Upper lobe of right lung (tissue), 1 donor: ENCODE measurements at places on chromosomes 5 and 9.

- no peak for DNase-seq
Measured at GRCh38 chr9:115038178-115038577, 79.8 kb downstream of the TNC start.

GRCh38 chr9:26296910-26297572 is 595.6 kb downstream of the CAAP1 start:
- no peak for DNase-seq

GRCh38 chr9:107471552-107471951 is 18.0 kb downstream of the KLF4 start:
- DNase-seq = no peak

GRCh38 chr9:122350577-122351355 is 20.1 kb upstream of the PTGS1 start:
- peak; percentile 89 for DNase-seq

GRCh38 chr5:66867618-66868322 is 271.6 kb downstream of the MAST4 start:
- no peak for DNase-seq

DNA sequence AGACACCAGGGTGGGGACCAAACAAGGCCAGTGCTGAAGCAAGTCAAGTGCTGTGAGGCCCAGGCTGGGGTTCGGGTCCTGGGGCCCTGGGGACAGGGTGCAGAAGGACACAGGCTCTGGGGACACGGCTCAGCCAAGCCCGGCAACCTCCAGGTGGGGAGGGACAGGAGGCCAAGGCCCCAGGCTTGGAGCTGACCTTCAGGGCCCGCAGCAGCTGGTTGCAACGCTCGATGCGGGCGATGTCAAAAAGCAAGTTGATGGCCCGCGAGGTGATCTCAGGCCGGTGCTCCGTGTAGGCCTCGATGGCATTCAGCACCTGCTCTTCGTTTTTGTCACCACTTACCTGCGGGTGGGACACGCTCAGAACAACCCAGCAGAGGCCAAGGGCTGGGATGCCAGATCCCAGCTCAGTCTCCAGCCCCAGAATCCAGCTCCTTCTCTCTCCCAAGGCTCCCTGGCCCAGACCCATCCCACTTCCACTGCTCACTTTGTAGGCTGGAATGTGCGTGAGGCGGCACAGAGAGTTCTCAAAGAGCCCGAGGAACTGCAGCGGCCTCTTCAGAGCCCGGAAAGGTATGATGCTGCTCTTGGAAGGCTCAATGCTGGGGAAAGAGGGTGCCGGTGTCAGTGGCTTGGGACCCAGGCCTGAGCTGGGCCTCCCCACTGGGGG is 20.7 kb downstream of the ZER1 start:
- DNase-seq = no peak

- no peak for DNase-seq
Measured at GRCh38 chr5:124065508-124065907, 553.5 kb downstream of the CSNK1G3 start.

- DNase-seq = no peak
Measured at GRCh38 chr5:170100066-170100943, 5.4 kb upstream of the FOXI1 start.

DNA sequence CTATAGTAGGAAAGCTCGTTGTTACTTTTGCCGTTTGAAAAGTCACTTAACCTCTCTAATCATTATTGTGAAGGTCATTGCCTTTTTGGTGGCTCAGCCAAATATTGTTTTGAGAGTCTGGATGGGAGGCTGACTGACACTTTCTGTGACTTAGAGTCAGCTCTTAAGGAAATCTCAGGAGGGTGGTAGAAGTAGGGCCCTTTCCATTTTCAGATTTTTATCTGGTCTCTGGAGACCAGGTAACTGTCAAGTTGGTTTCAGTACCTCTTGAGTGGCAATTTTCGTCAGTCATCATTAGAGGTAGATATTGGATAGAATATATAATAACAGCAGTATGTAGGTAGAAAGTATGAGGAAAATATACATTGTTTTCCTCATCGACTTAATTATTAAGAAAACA is 23.3 kb downstream of the UGCG start:
- DNase-seq = no peak

DNA sequence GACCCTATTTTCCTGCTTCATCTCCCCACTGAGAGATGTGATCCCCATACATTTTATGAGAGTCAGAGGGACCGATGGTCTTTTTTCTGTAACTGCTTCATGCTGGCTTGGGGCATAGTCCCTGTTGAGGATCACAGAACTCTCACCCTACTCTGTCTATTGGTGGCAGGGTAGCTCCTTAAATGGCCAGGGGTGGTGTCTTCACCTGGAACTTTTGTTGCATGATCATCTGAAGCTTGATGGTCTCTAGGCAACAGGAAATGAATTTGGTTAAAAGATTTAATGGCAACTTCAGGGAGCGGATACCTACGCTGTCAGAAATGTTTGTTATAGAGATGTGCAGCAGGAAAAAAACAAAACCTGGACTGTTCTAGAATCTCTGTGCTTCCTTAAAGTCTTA is 87.0 kb upstream of the GLIS3 start:
- no peak for DNase-seq

DNA sequence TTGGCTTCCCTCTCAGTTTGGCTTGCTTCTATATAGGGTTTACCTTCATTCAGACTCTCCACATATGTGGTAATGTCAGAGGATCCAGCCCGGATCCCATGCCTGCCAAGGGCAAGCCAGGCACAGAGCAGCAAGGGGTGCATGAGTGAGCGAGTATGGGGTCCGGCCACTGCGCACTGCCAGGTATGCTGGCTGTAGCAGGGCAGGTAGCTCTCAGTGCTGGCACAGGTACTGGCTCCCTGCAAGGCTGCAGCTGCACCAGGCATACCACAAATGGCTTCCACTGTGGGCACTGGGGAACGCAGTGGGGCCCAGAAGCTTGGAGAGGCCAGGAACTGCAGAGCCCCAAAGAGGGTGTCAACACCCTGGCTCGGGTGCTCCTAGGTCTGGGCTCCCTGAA is 86.2 kb downstream of the GIN1 start:
- DNase-seq = peak; percentile 44

DNA sequence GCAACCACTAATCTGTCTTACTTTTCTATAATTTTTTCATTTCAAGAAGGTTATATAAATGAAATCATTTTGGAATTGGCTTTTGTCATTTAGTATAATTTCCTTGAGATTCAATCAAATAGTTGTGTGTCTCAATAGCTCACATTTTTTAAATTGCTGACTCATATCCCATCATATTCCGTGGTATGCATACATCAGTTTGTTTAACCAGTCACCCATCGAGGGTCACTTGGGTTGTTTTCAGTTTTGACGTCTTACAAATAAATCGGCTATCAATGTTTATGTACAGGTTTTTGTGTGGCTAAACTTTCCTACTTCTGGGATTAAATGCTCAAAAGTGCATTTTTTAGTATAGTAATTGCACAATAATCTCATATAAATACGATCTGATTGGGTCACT is 185.5 kb downstream of the TAF11L14 start:
- no peak for DNase-seq

GRCh38 chr9:75636427-75637045 is 253.9 kb upstream of the PCSK5 start:
- DNase-seq = no peak

DNA sequence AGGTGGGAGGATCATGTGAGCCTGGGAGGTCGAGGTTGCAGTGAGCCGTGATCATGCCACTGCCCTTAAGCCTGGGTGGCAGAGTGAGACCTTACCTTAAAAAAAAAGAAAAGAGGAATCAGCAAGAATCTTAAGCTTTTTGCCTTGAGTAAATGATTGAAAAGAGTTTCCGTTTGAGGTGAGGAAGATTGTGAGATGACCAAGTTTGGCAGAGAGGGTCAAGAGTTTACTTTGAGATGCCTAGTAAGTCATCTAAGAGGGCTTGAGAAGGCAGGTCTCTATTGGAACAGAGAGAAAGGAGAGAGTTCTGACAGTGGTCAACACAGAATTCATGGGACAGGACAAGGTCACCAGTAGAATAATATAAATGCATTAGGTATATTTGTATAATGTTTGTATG is 572.1 kb downstream of the TLE4 start:
- DNase-seq = no peak

- no peak for DNase-seq
Measured at GRCh38 chr9:68844631-68845612, 139.9 kb downstream of the PIP5K1B start.

GRCh38 chr9:81829195-81829882 is 98.9 kb upstream of the SPATA31D4 start:
- DNase-seq = no peak

DNA sequence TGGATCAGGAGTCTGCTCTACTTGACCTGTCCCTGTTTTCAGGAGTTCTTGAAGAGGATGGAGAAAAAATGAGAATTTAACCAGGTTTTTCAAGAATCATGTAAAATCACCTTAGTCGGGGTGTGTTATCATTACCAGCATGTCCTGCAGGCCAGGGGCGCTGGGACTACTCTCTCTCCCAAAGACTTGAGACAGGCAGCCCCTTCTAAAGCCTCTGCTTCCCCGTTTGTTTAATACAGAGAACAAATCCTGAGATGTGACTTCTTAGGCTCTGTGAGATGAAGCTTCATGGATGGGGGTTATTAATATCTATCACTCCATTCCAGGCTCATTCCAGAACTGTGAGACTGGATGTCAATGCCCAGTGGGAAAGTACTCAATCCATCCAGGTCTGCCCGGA is 3.0 kb downstream of the PAX5 start:
- no peak for DNase-seq

- DNase-seq = no peak
Measured at GRCh38 chr9:38371495-38371894, 21.0 kb upstream of the ALDH1B1 start.

DNA sequence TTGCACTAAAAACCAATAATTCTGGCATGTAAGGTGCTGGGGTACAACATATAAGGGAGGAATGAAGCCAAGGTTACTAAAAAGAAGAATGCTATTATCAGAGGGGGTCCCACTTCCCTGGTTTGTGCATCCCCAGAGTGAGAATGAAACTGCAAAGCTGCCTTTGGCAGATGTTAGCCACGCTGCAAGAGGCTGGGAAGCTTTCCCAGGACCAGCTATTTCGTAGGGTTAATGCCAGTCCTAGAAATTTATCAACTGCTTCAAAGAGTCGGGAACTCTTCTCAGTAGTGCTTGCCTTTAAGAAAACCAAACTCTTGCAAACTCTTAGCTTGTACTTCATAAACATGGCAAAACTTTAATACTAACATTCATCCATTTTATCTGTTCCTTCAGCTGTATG is 87.5 kb upstream of the NR5A1 start:
- no peak for DNase-seq

DNA sequence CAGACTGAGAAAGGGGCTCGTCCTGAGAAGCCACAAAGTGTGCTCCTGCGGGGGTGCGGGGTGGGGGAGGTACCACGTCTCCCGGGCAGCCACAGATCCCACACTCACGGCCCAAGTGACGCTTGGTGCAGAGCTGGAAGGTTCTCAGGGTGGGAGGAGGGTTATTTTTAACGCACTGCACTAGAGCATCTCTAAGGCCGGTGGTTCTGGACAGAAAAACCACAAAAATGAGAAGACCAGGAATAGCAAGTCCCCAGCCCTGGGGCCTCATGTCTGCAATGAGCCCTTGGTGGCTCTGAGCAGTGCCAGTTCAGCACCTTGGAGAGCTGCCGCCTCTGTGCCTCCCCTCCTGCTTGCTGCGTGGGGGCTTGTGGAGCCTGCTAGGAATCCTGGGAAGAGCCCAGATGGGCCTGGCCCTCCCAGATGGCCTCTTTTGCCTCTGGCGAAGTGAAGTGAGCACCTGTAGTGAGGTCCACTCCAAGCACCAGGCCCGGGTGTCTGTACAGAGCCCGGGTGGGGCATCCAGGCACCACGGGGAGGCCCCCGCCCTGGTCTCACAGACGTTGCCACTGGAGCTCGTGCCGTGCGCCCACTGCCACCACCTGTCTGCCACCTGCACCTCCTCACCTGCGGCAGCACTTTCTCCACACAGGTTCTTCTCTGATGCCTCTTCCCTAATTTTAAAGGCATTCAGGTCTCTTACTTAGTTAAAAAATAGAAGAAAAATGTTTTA is 48.9 kb upstream of the CACNA1B start:
- no peak for DNase-seq

- no peak for DNase-seq
Measured at GRCh38 chr9:137757139-137757538, 120.4 kb upstream of the CACNA1B start.

- DNase-seq = peak; percentile 97
Measured at GRCh38 chr9:137205126-137206069, at the start of the genes NDOR1 and TMEM203. NDOR1 (plus strand) TSS chr9:137205700; CDS start chr9:137205778, 78 bp downstream. TMEM203 (minus strand) TSS chr9:137205648; CDS start chr9:137205414, 234 bp downstream.

- DNase-seq = no peak
Measured at GRCh38 chr5:91219803-91220371, 163.2 kb downstream of the ARRDC3 start.

DNA sequence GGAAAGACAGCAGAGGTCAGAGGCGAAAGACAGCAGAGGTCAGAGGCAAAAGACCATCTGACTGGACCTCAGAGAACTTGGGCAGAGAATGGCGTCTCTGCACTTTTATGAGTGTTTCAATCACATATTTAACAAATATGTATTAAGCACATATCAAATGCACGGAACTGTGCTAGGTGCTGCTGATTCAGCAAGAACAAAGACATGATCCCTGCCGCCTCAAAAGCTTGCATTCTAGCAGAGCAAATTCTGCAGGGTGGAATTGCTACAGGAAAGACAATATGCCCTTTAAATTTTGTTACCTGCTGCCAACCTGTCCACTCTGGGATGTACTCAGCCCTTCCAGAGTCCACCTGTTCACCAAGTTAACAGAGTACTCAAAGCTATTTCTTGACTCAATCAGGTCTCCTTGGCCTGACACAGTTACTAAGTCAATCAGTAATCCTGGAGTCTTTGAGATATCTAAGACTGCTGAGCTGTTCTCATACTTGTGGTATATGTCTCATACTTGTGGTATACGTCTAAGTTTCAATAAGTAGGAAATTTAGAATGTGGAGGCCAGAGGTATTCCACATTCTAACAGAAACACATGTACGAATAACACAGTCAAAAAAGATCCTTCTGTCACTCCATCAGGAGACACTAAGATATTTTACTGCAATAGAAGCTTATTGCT is 131.8 kb downstream of the GNAQ start:
- DNase-seq = no peak
